ENCODE measurements at places on chromosomes 2 and 18.
A peak's percentile ranks its signal among the peaks of the same experiment; 100 is the strongest.

GRCh38 chr2:65511306-65511705 is 78.9 kb upstream of the SPRED2 start:
- no peak for DNase-seq

DNA sequence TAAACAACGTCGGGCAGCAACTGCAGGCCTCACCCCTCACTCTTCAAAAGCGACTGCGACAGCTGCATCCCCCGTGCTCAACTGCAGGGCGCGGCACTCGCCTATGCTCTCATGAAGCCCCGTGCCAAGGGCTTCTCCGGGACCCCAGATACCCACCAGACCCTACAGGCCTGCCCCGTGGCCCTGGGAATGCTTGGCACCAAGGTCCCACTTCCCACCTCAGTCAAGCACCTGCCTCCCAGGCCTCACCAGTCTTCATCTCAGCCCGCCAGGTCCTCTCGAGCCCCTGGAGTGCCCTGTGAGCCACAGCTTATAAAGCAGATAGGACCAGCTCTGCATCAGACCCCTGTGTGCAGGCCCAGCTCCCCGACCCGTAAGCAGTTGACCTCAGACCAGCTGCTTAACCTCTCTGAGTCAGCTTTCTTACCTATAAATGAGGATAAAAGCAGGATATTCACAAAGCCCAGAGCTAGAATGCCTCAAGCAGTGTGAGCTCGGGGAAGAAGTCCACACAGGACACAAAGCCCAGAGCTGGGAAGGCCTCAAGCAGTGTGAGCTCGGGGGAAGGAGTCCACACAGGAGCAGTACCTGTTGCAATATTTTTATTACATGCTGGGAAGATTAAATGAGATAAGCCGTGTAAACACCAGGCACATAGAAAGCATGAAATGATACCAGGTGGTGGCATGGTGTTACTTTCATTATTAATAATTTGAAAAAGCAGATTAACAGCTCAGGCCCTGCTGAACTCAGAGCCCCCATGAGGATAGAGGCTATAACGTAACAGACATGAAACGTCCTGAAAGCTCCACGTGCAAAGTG is 96.9 kb downstream of the HDAC4 start:
- no peak for DNase-seq

GRCh38 chr2:71575966-71576365 is 122.6 kb downstream of the DYSF start:
- DNase-seq, result no peak

DNA sequence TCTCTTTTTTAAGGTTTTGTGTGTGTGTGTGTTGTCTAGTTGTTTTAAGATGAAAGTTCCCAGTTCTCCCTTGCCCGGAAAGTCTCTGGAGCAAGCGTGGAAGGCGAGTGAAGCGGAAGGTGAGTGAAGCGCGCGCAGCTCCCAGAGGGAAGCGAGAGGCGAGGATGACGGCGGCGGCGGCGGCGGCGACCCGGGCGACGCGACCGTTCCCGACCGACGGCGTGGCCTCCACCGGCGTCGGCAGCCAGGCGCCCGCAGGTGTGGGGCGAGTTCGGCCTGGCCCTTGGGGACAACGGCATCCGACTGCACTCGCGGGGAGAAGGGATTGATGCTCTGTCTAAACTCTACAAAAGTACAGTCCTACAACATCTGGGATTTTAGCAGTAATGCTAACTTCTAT is 321.9 kb downstream of the CELF4 start:
- DNase-seq, result no peak

DNA sequence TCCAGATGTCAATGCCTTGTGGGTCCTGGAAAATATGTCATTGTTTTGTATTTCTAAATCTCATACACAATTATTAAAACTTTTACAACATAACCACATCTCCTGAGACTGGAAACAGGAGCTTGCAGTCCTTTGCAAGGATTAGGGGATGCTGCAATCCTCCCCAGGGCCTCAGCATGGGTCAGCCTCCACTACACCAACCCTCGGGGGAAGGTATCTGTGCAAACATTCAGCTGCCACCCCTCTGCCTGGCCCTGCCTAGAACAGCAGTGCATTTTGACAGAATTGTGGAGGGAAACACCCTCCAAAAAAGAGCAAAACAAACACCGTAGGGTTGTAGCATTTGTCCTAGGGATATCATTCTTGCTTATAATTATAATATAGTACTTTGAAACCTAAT is 4.2 kb upstream of the UPP2 start:
- DNase-seq, result no peak

DNA sequence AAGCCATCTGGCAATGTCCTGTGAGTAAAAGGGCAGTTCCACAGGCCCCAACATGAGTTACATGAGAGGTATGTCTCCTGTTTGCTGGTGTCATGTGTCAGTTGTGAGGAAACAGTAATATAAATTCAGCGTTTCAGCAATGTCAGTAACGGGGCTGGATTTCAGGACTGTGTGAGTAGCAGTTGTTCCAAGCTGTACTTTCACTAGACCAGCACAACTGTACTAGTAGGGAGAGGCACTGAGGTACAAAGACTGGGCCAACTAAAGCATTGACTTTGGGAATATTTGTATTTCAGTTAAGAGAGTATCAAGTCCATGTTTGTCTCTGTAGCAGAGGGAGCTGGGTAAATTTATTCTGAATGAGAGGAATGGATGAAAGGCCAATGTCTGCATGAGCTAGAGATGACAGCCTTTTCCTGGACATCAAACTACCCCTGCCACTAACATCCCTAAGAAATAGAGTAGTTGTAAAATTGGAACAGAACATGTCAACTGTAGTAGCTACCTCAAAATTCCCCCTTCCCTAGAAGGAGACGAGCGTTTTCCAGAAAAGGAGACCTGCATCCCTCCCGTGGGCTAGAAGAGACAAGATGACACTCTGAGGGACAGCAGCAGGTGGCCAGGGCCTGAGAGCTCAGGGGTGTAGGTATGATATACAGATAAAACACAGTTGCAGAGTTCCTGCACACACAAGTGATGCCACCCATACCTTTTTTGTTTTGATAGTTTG is 24.4 kb downstream of the EIF4E2 start:
- DNase-seq, result peak; percentile 72

All from epithelial cell of esophagus (primary cell).